ENCODE measurements at places on chromosomes 5 and 9. TPM values are rescaled to one million over a fixed set of nuclear protein-coding genes. Genes with fewer than 3 reads are reported as not detected.

MRPS2 gene
- 47.3 TPM for total RNA-seq

FRMD3 gene
- 7.9 TPM for total RNA-seq

LECT2 gene
- total RNA-seq = not detected

ADGRD2 gene
- not detected for total RNA-seq

MYOZ3 gene
- not detected for total RNA-seq

LRRC19 gene
- not detected for total RNA-seq

SNCAIP gene
- total RNA-seq = 4.2 TPM

DNA sequence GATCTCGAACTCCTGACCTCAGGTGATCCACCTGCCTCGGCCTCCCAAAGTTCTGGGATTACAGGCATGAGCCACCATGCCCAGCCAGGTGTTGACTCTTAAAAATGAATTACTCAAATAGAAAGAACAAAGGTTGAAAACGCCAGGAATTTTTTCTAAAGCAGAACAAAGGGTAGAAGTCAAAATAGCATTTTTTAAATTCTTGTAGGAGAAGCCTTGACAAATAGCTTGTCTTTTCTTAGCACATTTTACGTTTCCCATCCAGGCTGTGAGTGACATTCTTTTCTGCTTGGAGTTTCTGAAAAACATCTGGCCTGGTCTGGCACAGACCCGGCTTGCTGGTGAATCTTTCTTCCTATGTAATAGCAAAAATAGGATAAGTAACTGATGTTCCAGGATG is 169.4 kb upstream of the ZNF462 start:
- no peaks in the 10 kb centered on the region for H3K36me3 ChIP-seq
- no peak overlapping the region for H3K27ac ChIP-seq
- no peaks in the 10 kb centered on the region for H3K27me3 ChIP-seq
- no peak overlapping the region for H3K4me3 ChIP-seq

DNA sequence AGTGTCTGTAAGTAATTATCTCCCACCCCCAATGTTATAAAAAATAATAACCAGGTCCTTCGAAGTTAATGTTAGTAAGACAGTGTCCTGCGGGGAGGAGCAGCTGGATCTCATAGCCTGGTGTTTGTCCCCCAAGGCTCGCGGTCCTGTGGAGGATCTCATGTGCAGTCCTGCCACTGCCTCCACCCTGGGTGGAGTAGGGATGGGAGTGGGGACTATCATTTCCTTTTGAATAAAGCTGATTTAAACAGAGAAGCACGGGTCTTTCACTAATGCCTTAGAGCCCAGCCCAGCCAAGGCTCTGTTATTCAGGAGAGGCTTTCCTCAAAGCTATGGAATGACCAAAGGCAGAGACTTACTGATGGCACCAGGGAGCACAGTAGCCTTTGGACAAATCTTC is 40.2 kb downstream of the SUB1 start:
- peak; percentile 77 for DNase-seq
- H3K4me1 ChIP-seq = no peaks in the 10 kb centered on the region
- H3K36me3 ChIP-seq = no peaks in the 10 kb centered on the region
- no peaks in the 10 kb centered on the region for H3K27me3 ChIP-seq
- H3K4me3 ChIP-seq = no peak overlapping the region
- no peak overlapping the region for H3K27ac ChIP-seq

- H3K36me3 ChIP-seq = no peaks in the 10 kb centered on the region
- peak within 1 kb of the TSS; percentile 94 for H3K4me3 ChIP-seq
- no peaks in the 10 kb centered on the region for H3K27me3 ChIP-seq
Measured at GRCh38 chr9:16870596-16871335, at the start of gene BNC2. Gene BNC2 (minus strand): TSS chr9:16870670. CDS start chr9:16870648, 22 bp downstream.

GRCh38 chr9:9099646-9100045 is 1300.1 kb upstream of the DMAC1 start:
- no peak for DNase-seq
- H3K4me3 ChIP-seq = no peak overlapping the region
- no peak overlapping the region for H3K27ac ChIP-seq
- no peaks in the 10 kb centered on the region for H3K4me1 ChIP-seq

GRCh38 chr9:114588210-114588609 is 641 bp downstream of the ATP6V1G1 start:
- peak overlapping the region; percentile 94 for H3K4me3 ChIP-seq
- peaks cover 56% of the 10 kb centered on the region for H3K4me1 ChIP-seq
- peak; percentile 91 for DNase-seq
- H3K27ac ChIP-seq = peak overlapping the region; percentile 94
- no peaks in the 10 kb centered on the region for H3K27me3 ChIP-seq

GRCh38 chr5:73827106-73827450 is 201.1 kb downstream of the ARHGEF28 start:
- H3K4me1 ChIP-seq = peaks cover 14% of the 10 kb centered on the region
- H3K27me3 ChIP-seq = no peaks in the 10 kb centered on the region
- peaks cover 2% of the 10 kb centered on the region for H3K36me3 ChIP-seq
- DNase-seq = no peak
- no peak overlapping the region for H3K4me3 ChIP-seq

DNA sequence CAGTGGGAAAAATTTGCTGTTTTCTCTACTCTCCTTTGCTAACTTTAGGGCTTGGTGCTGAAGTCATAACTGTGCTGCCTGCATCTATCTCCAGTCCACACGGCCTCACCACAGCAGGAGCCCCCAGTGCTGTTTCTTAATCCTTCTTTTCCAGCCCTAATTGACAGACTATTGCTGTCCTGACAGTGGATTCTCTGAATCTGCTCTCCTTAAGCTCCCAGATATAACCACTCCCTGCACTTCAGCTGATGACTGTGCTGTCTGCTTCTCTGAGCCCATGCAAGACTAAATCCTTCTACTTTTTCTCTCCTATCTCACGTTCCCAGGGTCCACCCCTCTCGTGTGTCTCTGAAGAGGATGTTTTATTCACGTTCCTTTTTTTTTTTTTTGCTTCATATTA is 19.7 kb upstream of the GRIA1 start:
- H3K27ac ChIP-seq = no peak overlapping the region
- no peak overlapping the region for H3K4me3 ChIP-seq
- no peaks in the 10 kb centered on the region for H3K27me3 ChIP-seq
- peak; percentile 19 for DNase-seq
- no peaks in the 10 kb centered on the region for H3K4me1 ChIP-seq

- H3K4me3 ChIP-seq = no peak overlapping the region
- H3K36me3 ChIP-seq = no peaks in the 10 kb centered on the region
- no peaks in the 10 kb centered on the region for H3K4me1 ChIP-seq
- DNase-seq = no peak
Measured at GRCh38 chr9:19517202-19517942, 108.6 kb downstream of the ACER2 start.

GRCh38 chr5:150219142-150219541 is 29.3 kb downstream of the SLC6A7 start:
- no peak overlapping the region for H3K27ac ChIP-seq
- DNase-seq = no peak
- peaks cover 15% of the 10 kb centered on the region for H3K4me1 ChIP-seq
- no peak overlapping the region for H3K4me3 ChIP-seq
- no peaks in the 10 kb centered on the region for H3K27me3 ChIP-seq

DNA sequence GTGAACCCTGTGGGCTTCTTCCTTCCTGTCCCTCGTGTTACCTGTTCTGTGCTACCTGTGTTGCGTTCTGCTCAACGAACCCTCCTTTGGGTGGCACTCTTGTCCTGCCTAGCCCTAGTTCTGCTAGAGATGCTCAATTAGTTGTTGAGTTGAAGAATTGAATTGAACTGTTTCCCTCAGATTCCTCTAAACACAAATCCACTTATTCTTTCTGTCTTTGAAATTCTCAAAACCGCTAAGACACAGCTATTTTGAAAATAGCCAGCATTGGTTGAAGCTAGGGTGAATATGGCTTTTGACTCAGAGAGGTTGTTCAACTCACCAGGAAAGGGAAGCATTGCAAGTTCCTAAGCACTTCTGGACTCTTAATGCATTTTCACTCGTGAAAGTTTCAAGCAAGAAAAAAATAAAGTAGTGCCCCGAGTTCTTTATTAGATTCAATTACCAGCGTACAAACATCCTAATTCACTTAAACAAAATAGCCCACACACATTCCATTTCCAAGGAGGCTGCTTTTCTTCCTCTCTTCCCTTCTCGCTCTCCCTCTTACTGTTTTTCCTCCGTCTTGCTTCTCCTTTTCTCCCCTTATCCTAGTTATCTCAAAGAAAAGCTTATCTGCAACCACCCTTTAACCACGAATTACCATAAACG is 642 bp upstream of the ITGA1 start:
- H3K4me1 ChIP-seq = peaks cover 28% of the 10 kb centered on the region
- H3K36me3 ChIP-seq = no peaks in the 10 kb centered on the region
- no peaks in the 10 kb centered on the region for H3K27me3 ChIP-seq
- peak overlapping the region; percentile 85 for H3K4me3 ChIP-seq
- H3K27ac ChIP-seq = peak overlapping the region; percentile 96

DNA sequence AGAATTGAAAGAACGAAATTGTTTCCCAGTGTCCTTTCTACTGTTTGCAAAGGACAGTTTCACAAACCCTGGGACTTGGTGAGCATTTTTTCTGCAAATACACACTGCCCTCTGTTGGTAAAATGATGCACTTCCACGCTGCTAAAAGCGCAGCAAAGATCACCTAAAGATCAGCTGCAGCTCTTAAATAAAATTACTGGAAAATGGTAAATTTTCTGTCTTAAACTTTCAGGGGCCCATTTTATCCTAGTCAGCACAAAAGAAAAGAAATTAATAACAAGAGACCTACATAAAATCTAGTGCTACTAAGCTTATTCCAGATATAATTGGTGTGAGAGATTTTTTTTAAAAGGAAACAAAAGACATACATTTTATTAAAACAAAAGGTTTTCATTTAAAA is 566.0 kb downstream of the CAAP1 start:
- H3K4me3 ChIP-seq = no peak overlapping the region
- DNase-seq = no peak

- no peaks in the 10 kb centered on the region for H3K27me3 ChIP-seq
- no peak overlapping the region for H3K4me3 ChIP-seq
- no peak for DNase-seq
- H3K4me1 ChIP-seq = no peaks in the 10 kb centered on the region
- no peaks in the 10 kb centered on the region for H3K36me3 ChIP-seq
Measured at GRCh38 chr9:115401756-115402327, 283.9 kb upstream of the TNC start.

- DNase-seq = no peak
- H3K4me1 ChIP-seq = no peaks in the 10 kb centered on the region
- no peaks in the 10 kb centered on the region for H3K27me3 ChIP-seq
- no peak overlapping the region for H3K4me3 ChIP-seq
- H3K36me3 ChIP-seq = no peaks in the 10 kb centered on the region
- no peak overlapping the region for H3K27ac ChIP-seq
Measured at GRCh38 chr9:14891332-14891731, 18.9 kb downstream of the FREM1 start.

DNA sequence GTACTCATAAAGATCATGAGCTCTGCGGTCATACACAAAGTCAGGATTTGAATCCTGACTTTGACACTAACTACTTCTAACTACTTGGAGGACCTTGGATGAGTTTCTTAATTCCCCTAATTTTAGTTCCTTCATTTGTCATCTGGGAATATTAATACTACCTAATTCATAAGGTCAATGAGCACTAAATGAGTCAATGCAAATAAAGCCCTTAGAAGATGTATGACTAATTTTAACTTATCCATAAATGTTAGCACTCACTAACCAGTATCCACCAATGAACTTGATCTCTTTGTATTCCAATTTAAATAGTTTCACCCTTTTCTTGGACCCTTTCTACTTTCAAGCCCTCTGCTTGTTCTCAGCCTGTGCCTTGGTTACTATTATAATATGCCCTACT is 1106.4 kb downstream of the CDH18 start:
- no peaks in the 10 kb centered on the region for H3K36me3 ChIP-seq
- H3K27ac ChIP-seq = no peak overlapping the region
- no peak for DNase-seq

DNA sequence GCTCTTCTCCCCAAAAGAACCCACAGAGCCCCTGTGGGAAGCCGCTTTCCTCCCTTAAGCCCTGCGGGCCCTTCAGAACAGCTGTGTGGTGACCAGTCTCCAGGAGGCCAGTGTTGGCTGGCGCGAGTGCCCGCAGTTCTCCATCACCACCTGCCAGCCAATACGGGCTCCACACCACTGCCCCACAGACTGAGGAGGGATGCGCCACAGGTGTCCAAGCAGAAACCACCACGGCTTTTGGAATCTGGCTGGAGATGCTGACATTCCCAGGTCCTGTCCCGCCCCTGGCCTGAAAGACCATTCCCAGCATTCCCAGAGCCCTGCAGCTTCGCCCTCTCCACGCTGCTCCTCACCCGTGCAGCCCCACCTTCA is 12.8 kb downstream of the CCNI2 start:
- H3K36me3 ChIP-seq = peaks cover 80% of the 10 kb centered on the region
- no peak for DNase-seq
- no peaks in the 10 kb centered on the region for H3K27me3 ChIP-seq
- H3K4me1 ChIP-seq = no peaks in the 10 kb centered on the region
